ENCODE measurements at places on chromosomes 6 and 20.

DNA sequence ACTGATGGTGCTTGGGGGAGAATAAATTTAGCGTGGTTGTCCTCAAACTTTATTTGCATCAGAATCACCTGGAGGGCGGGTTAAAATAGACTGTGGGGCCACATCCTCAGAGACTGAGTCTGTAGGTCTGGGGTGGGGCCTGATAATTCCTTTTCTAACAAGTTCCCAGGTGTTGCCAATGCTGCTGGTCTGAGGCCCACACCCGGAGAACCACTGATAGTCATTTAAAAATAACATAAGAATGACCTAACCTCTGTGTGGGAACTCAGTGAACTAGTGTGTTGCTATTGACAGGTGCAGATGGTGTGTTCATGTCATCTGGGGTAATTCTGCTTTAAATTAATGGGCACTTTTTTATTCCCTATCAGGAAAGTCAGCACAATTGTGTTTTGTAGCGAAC, 64.8 kb downstream of the RTN4IP1 start:
- DNase-seq: no peak

DNA sequence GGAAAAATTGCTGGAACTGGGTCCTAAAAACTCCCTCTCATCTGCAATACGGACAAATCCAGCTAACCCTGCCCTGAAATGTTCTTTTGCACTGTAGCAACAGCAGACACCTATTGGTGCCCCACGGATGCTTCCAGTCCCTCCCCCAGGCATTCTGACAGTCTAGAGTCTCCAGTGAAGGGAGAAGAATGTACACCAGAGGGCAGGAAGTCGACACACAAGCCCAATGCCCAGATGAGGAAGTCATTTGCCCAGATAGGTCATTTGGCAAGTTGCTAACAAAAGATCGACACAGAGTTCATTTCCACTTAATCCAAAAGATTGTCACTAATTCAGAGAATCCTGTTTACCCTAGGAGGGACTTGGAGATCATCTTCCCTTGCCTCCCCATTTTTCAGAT, 293.0 kb upstream of the PRDM1 start:
- no peak for DNase-seq

- DNase-seq: no peak
Measured at GRCh38 chr6:75154973-75155372, 50.9 kb downstream of the COL12A1 start.

DNA sequence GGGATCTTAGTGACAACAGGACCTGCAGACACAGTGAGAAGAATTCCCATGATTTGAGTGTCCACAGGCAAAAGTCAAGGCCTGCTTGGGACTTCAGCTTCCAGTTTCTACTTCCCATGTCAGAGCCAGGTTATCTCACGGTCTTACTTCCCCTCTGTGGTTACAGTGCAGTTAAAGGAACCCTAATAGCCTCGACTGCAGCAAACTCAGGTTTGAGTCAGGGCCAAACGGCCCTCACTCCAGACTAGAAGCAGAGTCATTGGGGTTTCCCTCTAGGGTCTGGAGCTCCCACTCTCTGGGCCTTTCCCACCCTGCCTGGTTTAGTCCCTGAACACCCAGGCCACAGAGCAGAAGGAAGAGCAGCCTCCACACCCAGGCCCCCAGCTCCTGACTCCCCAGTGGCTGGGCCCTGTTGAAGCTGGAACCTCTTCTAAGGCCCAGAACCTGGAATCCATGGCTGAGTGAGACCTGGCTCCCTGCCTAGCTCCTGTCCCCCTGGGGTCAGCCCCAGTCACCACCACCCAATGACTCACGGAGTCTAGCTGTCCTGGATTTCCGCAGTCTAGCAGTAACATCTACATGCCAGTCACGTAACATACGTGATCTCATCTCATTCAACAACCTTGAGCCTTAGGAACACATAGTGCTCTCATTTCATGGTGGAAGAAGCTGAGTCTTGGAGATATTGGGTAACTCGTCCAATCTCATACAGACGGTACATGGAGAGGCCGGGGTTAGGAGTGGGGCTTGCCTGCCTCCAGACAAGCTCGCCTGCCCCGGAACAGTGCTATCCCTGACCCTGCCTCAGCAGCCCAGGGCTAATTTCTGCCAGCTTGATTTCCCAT, 9.2 kb upstream of the GHRH start:
- DNase-seq: no peak

DNA sequence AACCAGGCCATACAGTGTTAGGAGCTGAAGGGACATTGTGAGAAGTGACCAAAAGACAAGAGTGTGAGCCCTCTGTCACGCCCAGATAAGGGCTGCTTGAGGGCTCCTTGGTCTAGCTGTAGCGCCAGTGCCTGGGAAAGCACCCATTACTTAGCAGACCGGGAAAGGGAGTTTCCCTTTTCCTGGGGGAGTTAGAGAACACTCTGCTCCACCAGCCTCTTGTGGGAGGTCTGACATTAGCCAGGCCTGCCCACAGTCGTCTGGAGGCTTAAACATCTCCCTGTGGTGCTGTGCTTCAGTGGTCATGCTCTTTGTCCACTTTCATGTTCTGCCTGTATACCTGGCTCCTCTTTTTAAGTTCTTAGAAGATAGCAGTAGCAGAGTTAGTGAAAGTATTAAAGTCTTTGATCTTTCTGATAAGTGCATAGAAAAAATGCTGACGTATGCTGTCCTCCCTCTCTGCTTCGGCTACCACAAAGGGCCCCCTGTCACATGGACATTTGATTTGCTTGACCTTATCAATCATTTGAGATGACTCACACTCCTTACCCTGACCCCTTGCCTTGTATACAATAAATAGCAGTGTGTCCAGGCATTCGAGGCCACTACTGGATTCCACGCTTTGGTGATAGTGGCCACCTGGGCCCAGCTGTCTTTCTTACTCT, 201.5 kb upstream of the ECI2 start:
- DNase-seq: no peak

- no peak for DNase-seq
Measured at GRCh38 chr20:19996917-19997316, 20.2 kb upstream of the NAA20 start.

DNA sequence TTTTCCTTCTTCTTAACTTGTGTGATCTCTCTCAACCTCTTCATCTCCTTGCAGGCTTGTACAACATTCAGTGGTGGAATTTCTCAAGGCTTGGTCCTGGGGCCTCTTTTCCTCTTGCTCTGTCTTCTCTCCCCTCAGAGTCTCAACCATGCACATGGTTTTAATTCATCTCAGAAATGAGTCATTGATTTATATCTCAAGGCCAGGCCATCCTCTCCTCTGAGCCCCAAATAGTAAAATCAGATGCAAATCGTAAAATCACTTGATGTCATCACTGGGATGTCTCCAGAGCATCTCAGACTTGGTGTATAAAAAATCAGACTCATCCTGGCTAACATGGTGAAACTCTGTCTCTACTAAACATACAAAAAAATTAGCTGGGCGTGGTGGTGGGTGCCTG, 85.0 kb downstream of the FNDC1 start:
- no peak for DNase-seq

DNA sequence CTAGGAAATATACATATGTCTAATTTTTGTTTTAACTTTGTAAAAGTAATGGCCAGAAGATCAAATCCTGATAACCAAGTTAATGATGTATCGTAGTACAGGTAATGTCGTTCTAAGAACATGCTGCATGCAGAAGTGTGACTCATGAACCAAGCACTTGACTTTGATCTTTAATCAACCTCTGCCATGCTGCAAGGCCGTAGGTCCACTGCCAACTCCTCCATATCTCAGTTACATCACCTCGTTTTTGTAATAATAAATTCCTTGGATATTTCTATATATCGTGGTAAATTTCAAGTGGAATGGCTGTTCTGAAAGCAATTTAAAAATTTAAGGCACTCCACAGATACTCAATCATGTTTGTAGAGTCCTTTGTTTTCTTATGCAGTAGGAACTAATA, 771.7 kb downstream of the EPHA7 start:
- DNase-seq: no peak

- no peak for DNase-seq
Measured at GRCh38 chr20:919491-919916, 3.4 kb upstream of the ANGPT4 start.

DNA sequence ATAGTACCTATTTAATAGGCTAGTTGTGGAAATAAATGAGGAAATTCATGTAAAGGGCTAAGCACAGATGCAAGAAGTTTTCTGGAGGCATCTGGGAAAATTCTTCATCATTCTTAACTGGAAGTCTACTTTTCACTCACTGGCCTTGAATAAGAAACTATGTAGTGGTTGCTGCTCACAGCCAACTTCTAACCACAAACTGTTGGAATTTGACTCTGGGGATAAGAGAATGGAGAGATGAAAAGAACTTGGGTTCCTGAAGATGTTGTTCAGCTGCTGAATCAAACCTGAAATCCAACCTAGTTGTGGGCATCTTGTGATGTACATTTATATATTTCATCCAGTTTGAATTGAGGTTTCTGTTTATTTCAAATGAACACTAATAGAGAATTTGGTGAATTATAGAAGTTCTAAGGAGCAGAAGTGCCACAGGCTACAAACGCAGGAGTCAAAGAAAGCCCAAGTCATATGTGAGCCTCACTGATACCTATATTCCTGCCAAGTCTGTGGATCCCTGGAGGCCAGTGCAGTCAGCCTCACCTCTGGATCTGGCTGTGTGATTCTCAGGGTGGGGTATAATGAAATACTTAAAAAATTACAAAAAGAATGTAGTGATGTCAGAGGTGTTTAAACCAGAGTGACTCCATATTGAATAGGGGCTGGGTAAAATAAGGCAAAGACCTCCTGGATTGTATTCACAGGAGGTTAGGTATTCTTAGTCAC, 18.7 kb upstream of the MEI4 start:
- DNase-seq: no peak

Data from stimulated activated CD4-positive, alpha-beta T cell treated with anti-CD3 and anti-CD28 coated beads, Interleukin-1b, Interleukin-23, amount 100 ng/mL, for 1 hour (primary cell).